ENCODE measurements at places on chromosomes 11 and 22.
A peak's percentile ranks its signal among the peaks of the same experiment; 100 is the strongest.

GRCh38 chr11:60994541-60995080, 23.1 kb downstream of the CD6 start:
- no peak for DNase-seq

- no peak for DNase-seq
Observed at GRCh38 chr11:9219572-9219971, 45.6 kb downstream of the DENND5A start.

- DNase-seq = no peak
Observed at GRCh38 chr11:72767203-72768062, 15.2 kb upstream of the ARAP1 start.

- DNase-seq = no peak
Observed at GRCh38 chr11:119807841-119808240, 78.8 kb upstream of the NECTIN1 start.

- DNase-seq = peak; percentile 62
Observed at GRCh38 chr11:119371778-119372182, 9.7 kb downstream of the USP2 start.

- no peak for DNase-seq
Observed at GRCh38 chr11:66548041-66548440, 1.3 kb downstream of the ACTN3 start.

GRCh38 chr11:8574798-8575197, 19.2 kb downstream of the STK33 start:
- DNase-seq = no peak

GRCh38 chr22:37386441-37386840, 40.8 kb downstream of the ELFN2 start:
- no peak for DNase-seq

GRCh38 chr11:19711911-19712280, 741 bp upstream of the NAV2 start:
- DNase-seq = no peak

DNA sequence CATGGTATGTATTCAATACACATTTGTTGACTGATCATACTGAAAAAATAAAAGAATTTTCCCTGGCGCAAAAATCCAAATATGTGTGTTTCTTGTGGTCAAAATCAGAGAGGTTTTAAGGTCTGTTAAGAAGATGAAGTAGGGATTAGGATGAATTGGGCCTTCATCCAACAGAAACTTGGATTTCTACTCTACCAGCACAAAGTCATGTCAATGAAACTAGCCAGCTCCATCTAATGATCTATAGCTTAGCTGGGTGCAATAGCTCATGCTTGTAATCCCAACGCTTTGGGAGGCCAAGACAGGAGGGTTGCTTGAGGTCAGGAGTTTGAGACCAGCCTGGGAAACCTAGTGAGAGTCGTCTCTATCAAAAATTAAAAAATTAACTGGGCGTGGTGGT, 65.5 kb downstream of the USP35 start:
- DNase-seq = no peak

DNA sequence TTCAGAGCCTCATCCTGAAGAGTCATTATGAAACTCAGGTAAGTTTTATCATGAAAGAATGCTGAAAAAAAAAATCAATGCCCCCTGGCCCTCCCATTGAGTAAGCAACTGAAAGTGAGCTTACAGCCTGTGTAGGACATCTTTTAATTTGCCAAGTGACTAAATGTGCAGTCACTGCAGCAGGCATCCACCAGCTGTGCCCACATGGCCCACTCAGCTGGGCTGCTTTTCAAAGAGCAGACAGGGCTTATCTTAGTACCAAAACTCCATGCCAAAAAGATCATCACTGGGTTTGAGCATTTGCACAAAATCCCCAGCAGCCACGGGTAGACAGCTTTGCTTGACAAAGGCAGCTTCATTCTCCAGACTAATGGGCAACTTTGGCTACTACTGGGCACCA, 709.7 kb downstream of the NTM start:
- no peak for DNase-seq

GRCh38 chr11:43712676-43713075, 32.1 kb downstream of the HSD17B12 start:
- DNase-seq = no peak

GRCh38 chr11:134503100-134503499, 91.1 kb upstream of the B3GAT1 start:
- no peak for DNase-seq

GRCh38 chr11:1975185-1975584, 22.5 kb downstream of the H19 start:
- no peak for DNase-seq

- DNase-seq = no peak
Observed at GRCh38 chr22:25161017-25161915, 38.4 kb upstream of the CRYBB3 start.

GRCh38 chr11:2207773-2208621, 36.4 kb upstream of the TH start:
- DNase-seq = no peak

GRCh38 chr11:72789493-72790131, 4.2 kb downstream of the STARD10 start:
- DNase-seq = no peak

GRCh38 chr11:116442238-116442752, 330.5 kb downstream of the BUD13 start:
- no peak for DNase-seq

DNA sequence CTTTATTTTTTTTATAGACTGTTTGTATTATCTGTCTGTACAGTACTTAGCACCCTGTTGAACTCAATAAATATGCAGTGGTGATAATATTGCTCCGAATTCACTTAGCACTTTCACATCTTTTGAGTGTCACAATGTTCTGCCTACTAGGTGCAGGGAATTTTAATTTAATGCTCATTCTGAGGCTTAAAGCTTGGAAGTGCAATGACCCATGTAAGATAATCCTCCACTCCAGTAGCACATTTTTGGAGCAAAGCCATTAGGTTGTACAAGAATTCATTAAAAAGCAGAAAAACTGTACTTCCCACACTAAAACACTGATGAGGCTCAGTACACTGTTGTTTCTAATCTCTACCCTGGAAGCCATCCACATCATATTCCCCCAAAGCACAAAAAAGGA, 255.3 kb upstream of the MTNR1B start:
- DNase-seq = no peak

GRCh38 chr11:72235351-72236057, 8.5 kb downstream of the PHOX2A start:
- DNase-seq = no peak

DNA sequence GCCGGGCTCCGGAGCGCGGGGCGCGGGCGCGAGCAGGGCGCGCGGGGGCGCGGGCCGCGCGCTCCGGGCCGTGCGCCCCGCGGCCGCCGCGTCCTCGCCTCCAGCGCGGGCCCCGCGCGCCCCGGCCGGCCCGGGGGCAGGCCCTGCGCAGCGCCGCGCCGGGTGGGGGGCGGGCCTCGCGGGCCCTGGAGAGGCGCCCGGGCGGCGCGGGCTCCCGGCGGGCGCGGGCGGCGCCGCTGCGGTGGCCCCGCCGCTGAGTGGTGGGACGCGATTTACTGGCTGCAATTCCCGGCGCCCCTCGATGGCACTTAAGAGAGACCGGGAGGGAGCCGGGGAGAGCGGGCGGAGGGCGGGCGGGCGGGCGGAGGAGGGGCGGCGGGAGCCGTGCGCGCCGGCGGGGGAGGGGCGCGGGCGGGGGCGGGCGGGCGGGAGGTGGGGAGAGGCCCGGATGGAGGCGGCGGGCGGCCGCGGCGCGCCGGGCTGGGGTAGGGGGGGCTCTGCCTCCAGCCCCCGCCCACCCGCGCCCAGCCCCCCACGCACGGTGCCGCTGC, 73.2 kb upstream of the TCF20 start:
- no peak for DNase-seq

- DNase-seq = no peak
Observed at GRCh38 chr11:132078264-132079076, 708.1 kb downstream of the NTM start.

DNA sequence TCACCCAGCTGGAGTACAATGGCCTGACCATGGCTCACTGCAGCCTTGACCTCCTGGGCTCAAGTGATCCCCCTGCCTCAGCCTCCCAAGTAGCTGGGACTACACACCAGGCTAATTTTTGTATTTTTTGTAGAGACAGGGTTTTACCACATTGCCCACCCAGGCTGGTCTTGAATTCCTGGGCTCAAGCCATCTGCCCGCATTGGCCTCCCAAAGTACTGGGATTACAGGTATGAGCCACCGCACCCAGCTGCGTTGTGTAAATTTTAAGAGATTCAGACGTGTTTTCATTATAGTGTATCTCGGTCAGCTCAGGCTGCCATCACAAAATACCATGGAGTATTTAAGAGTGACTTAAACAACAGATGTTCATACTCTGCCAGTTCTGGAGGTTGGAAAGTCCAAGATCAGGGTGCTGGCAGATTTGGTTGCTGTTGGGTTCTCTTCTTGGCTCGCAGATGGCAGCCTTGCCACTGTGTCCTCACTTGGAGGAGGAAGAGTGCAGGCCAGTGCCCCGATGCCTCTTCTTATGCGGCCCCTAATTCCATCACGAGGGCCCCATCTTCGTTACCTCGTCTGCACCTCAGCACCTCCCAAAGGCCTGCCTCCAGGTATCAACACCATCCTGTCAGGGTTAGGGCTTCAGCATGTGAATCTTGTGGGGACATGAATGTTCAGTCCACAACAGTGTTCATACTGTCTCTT, 32.6 kb upstream of the PARVB start:
- DNase-seq = no peak

DNA sequence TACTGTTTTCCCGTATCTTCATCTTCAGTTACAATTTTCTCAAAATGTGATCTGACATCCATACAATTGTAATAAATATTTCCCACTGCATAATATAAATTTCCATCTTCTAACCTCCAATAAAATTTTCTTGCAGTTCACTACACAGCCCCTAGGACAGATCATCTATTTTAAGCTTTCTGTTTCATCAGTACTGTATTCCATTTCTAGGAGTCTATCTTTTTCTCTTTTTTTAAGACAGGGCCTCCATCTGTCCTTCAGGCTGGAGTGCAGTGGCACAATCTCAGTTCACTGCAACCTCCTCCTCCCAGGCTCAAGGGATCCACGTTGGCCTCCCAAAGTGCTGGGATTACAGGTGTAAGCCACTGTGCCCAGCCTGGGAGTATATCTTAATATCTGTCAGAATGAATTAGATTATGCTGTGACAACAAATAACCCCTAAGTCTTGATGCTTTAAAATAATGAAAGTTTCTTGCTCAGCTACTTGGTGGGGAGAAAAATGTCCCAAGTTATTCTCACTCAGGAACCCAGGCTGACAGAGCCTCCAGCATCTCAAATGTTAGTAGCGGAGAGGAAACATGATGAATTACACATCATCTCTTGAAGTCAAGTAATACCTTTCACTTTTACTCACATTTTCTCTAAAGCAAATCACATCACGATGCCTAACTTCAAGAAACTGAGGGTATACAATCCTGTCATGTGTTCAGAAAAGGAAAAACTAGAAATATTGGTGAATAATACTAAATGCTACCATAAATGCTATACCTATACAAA, 92.2 kb downstream of the BUD13 start:
- no peak for DNase-seq

GRCh38 chr11:107259811-107260221, 197.8 kb downstream of the CWF19L2 start:
- DNase-seq = no peak

DNA sequence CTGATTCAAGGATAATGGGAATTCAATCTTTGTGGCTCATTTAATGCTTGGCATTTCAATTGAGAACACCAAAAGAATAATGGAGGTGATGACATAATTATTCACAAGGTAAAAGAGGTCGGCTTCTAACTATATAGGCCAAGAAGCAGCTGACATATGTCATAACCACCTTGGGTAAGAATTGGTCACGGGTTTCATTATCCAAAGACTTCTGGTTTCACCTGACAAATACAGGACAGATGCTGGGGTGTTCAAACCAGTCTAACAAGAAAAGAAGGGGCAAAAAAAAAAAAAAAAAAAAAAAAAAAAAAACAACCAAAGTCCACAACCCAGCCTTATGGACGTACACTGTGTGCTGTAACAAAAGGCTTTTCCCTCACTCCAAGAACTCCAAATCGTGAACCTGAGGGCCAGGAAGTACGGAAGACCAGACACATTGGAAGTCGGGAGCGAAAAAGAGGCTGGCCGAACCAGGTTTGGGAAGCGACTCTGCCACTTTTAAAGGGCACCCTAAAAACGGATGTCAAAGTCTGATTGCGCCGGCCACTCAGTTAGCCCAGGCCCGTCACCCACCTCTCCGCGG, 385 bp downstream of the HARBI1 start:
- no peak for DNase-seq

DNA sequence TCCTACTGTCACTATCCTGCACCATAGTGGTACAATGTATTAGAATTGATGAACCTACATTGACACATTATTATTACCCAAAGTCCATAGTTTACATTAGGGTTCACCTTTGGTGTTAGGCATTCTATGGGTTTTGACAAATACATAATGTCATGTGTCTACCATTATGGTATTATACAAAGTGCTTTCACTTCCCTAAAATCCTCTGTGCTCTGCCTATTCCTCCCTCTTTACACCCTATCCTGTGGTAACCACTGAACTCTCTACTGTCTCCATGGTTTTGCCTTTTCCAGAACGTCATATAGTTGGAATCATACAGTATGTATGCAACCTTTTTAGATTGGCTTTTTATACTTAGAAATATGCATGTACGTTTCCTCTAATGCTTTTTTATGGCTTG, 51.5 kb downstream of the CCDC15 start:
- DNase-seq = no peak

DNA sequence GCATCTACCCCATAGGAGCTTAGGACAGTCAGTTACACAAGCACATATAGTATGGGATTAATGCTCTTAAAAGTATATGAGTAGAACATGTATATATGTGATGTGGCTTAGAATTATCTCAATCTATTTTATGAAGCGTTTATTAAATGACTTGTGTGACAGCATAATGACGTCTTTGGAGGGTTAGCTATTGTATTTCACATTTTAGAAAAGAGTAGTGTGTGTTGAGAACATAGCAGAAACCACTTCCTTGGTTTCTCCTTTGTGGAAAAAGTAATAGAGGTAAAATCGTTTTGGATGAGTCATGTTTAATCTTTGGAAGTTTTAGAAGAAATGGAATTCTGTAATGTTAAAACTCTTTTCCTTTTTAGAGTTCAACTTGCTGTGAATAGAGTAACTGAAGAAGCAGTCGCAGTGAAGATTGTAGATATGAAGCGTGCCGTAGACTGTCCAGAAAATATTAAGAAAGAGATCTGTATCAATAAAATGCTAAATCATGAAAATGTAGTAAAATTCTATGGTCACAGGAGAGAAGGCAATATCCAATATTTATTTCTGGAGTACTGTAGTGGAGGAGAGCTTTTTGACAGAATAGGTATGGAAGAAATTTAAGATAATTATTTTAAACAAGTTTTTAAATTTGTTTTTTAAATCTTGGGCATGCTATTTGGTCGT, 2.4 kb downstream of the CHEK1 start:
- no peak for DNase-seq

All from kidney glomerular epithelial cell (primary cell).